ENCODE measurements at places on chromosomes 3 and 15.
A peak's percentile ranks its signal among the peaks of the same experiment; 100 is the strongest.

DNA sequence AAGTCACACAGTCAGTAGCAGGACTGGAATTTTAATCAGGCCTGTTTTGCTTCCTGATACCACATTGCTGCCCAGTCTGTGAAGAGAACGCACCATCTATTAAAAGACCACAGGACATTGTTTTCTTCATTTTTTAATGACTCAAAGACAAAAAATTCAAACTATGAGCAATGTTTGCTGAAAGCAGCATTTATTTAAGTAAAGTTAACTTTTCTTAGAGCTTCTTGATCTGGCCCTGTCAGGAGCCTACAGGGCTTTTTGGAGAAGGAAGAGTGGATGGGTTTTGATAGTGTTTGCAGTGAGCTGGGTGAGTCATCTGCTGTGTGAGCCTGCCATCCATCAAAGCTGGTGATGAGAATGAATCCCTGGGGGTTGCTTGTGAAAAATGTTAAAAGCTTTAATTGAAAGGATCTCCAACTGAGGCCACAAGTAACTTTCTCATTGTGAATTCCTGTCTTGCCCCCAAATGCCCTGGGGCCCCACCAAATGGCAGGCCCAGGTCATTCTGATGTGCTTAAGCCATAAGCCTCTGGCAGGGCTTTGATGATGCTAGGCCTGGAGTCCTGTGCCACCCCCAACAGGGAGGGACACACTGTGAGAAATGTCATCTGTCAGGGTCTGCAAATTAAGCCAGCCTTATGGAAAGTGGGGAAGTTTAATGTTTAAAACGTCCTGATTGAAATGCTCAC lies 136.2 kb upstream of the PFN2 start:
- DNase-seq, result no peak

DNA sequence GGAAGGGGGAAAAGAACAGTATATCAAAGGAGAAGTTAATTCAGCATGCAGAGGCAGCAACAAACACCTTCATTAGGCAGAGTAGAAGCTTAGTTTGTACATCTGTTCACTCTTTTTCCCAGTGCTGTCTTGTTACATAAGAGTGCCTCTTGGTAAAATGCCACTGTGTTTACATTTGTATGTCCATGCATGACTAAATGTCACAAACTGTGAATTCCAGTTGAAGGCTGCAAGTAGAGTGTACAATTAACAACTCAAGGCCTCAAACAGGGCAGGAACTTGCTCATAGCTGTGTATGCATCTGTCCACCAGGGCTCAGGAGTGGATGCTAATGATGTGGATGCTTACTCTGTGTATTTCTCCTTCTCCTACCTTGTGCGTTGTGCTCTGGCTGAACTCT lies 214.2 kb upstream of the TPM1 start:
- DNase-seq, result no peak

DNA sequence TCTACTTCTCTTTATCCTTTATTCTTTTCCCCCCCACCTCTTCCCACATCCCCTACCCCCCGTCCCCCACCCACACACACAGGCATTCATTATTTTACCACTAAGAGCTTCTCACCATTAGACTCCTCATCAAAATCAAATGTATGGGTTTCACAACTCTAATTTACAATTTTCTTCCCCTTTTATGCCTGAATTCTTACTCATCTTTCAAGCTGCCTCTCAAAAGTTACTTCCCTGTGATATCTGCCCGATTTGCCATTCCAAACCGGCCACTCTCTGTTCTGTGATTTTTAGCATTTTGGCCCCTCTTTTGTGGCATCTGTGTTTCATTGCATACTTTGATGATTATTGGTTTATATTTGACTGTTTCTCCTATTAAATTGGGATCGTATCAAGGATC lies 42.2 kb downstream of the SLC9A9 start:
- DNase-seq, result no peak

- no peak for DNase-seq
Measured at GRCh38 chr15:46892621-46893160, 824.6 kb upstream of the SEMA6D start.

GRCh38 chr3:50246517-50246954 lies 10.5 kb downstream of the GNAI2 start:
- peak; percentile 90 for DNase-seq

DNA sequence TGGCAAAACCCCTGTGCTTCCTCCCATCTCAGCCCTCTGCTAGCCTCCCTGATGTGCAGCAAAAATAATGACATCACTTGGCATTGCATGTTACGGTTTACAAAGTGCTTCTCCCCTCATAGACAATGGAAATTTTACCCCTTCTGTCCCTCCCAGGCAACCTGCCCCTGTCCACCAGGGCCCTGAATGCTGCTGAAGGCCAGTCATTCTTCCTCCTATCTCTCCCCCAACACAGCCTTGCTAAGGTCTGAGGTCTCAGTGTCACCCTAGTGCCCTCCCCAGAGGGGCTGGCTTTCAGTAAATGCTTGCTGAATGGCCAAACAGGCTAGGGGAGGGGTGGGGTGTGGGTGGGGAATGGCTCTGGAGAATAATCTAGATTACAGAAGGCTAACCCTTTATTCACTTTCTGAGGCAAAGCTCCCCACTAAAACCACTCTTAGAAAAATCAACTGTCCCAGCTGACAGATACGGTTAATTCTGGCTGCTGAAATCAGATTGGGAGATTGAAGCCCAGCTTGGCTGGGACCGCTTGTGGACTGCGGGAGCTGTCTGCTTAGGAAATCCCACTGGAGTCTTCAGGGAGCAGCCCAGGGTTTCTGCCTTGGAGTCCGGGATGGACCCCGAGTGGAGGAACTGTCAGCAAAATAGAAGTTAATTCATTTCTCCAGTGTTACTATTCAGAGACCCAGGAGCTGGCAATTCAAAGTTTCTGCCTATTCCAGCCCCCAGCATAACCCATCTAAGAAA lies 22.9 kb downstream of the ANP32A start:
- no peak for DNase-seq

- no peak for DNase-seq
Measured at GRCh38 chr3:123239756-123240155, 38.0 kb downstream of the SEC22A start.

- no peak for DNase-seq
Measured at GRCh38 chr3:101531473-101532086, 18.6 kb upstream of the SENP7 start.

DNA sequence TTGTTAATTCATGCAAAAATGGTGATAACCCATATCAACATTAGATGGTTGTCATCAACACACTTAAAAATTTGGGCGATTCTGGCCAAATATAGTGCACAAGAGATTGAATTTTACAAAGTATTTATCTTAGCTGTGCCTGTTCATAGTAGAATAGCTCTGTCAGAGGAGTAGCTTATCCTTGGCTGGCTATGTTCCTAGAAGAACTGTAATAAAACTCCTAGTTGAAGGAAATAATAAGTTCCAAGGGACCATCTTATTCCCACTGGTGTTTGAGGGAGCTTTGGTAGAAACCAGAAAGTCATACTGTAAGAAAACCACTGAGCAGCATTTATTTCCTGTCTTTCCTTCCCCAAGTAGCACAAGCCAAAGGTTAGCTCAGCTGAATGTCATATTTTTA lies 201.8 kb downstream of the GRM7 start:
- DNase-seq, result no peak

GRCh38 chr3:159732172-159733111 lies 256.2 kb upstream of the IL12A start:
- DNase-seq, result no peak

- DNase-seq, result no peak
Measured at GRCh38 chr3:139933766-139934165, 1.2 kb upstream of the CLSTN2 start.

GRCh38 chr3:132843349-132843748 lies 121.1 kb upstream of the NPHP3 start:
- DNase-seq, result no peak

- DNase-seq, result no peak
Measured at GRCh38 chr3:195178124-195178910, 92.6 kb downstream of the XXYLT1 start.

GRCh38 chr3:21487520-21487919 lies 263.5 kb downstream of the ZNF385D start:
- no peak for DNase-seq

DNA sequence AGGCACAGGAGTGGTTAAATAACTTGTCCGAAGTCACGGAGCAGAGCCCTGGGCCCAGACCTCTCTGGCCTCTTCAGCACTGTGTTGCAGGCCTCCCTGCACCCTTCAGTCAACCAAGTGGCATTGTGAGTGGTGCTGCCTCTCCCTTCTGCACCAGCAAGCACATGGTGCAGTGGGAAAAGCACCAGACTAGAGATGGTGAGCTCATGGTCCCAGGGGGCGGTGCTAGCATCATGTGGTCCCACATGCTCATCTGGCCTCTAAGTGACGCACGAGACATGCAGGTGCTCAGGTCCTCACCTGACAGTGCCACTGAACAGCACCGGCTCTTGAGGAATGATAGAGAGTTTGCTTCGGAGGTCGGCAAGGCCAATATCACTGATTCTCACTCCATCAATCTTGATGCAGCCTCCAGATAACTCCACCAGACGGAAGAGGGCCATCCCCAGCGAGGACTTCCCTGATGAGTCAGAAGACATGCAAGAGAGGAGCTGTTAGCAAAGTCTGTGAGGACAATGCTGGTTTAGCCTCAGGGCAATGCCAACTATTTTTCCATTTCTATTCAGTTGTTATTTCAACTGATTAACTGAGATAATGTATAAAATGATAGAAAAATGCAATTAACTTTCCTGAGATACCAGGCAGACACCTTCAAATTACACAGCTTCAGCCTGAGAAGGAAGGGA lies 53.1 kb upstream of the PARL start:
- no peak for DNase-seq

GRCh38 chr15:50168379-50168778 lies 13.6 kb upstream of the SLC27A2 start:
- no peak for DNase-seq

DNA sequence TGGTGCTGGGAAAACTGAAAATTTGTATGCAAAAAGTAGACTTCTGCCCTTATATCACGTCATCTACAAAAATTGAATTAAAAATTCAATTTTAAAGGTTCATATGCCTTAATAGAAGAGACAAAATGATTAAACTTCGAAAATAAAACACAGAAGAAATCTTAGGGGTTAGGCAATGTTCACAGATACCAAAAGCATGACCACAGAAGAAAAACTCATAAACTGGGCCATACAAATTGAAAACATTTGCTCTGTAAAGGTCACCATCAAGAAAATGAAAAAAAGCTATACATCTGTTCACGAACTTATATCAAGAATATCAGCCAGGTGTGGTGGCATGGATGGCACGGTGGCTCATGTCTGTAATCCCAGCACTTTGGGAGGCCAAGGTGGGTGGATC lies 245.1 kb downstream of the PCCB start:
- no peak for DNase-seq

- no peak for DNase-seq
Measured at GRCh38 chr3:45125550-45126026, 20.6 kb downstream of the CDCP1 start.

GRCh38 chr15:83766339-83766738 lies 112.4 kb downstream of the ADAMTSL3 start:
- DNase-seq, result no peak

DNA sequence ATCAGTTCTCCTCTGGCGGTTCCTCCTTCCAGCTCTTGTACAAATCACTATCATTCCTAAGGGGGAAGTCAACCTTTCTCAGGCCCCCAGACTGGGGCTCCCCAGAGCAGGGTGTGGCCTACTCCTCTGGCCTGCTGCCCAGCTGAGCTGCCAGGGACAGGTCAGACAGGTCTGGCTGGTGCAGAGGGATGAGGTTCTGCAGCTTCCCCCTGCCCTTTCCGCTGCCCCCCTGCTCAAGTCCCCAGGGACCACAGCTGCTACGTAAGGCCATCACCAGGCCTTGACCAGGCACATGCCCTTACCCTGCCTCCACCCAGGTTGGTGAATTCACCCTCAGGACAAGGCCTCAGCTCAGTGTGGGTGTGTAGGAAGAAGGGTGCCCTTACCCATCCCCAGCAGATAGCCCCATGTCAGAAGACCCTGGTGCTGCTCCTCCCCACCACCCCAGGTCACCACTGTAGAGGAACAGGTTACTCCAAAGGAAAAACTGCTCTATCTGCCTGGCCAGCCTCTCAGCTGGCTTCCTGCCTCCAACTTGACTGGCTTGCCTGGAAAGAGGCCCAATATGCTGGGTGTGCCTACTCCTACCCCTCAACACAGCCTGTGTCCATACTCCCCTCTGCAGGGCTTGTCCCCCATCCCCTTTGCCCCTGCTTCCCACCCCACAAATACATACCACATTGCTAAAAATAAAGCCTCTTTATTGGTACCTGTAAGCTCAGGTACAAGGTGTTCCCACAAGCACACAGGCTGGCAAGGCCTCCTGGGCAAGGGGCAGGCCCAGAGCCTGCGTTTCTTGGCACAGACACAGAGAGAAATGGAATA lies 12.0 kb downstream of the CSRNP1 start:
- DNase-seq, result no peak

- DNase-seq, result no peak
Measured at GRCh38 chr3:67678665-67679064, 24.3 kb upstream of the SUCLG2 start.

GRCh38 chr3:120673116-120673515 lies 8.9 kb downstream of the HGD start:
- DNase-seq, result no peak

Data from activated CD4-positive, alpha-beta T cell treated with anti-CD3 and anti-CD28 coated beads, Interleukin-2, amount 50 U/mL, for 48 hours (primary cell).